ENCODE measurements at places on chromosomes 1 and 21.

DNA sequence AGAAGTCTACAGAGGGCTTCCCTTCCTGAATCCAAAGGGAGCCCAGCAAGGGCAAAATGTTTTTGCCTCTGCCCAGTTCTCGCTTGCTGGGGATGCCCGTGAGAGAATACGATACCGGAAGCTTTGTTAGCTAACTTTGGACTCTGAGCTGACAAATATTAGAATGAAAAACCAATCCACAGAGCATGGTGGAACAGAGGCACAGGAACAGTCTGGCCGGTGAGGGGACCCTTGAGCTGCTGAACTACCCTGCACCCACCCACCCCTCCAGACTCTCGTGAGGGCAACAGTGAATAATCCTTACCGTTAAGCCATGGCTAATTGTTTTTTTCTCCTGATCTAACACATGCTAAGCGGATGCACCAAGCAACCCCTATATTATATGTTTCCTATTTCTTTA lies 76.3 kb upstream of the AKT3 start:
- no peak for DNase-seq

GRCh38 chr1:70819785-70820184 lies 227.8 kb downstream of the PTGER3 start:
- DNase-seq, result no peak

GRCh38 chr1:30598571-30599114 lies 124.7 kb downstream of the MATN1 start:
- no peak for DNase-seq

DNA sequence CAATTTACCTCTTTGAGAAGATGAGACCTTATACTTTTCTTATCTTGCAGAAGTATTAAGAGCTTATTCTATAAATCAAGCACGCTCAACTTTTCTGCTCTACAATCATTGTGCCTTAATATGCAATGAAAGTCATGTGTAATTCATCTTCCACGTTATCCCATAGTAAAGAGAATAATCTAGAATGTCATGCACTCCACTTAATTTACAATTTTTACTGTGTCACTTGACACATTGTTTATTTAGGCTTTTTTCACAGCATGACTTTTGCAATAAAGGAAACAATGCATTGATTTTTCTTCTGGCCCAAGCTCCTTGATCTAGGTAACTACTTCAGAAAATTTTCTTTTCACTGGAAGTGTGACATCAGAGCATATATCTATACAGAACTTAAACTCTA lies 290.9 kb downstream of the HHIPL2 start:
- DNase-seq, result no peak

DNA sequence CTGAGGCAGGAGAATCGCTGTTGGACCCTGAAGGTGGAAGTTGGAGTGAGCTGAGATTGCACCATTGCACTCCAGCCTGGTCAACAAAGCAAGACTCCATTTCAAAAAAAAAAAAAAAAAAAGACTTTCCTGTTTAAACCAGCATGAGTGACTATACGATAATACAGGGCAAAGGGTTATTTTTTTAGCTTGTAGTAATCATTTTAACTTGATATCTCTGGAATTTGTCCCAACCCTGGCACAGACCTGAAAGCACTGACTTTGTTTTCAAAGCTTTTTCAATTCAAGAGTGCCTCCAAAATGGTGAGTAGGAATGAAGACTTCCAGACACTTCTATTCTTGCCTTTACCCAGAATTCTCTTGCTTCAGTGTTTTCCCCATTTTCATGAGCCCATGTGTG lies 4.4 kb upstream of the TMCO2 start:
- peak; percentile 72 for DNase-seq

- DNase-seq, result no peak
Observed at GRCh38 chr1:226975259-226976250, 35.5 kb downstream of the COQ8A start.

DNA sequence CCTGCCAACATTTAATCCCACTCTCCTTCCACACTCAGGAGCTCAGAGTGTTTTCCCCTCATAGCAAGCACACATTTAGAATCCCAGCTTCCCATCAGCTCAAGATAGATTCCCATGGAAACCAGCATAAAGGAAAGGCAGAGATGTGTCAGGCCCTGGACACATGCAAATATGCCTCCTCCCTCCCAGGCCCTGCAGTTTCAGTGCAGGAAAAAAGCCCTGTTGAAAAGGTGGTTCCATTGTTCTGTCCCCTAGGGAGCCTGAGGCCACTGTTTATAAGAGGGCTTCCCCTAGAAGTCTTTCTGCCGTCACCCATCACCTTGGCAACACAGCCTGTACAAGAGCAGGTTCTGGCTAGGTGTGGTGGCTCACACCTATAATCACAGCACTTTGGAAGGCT lies 3.6 kb downstream of the CACNA1S start:
- no peak for DNase-seq

DNA sequence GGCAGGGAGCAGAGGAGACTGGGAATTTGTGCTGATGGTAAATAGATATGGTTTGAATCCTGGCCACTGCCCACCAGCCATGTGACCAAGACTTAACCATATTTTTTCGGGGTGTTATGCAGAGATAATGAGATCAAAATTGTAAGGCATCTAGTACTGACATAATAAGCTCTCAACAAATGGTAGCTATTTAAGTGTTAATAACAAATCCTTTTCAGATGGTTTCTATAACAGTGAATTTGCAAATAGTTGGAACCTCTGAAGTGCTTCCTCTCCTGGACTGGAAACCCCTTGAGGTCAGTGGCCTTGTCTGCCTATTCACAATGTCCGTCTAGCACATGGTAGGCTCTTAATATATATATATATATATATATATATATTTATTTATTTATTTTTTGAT lies 64.7 kb downstream of the MDM4 start:
- DNase-seq, result no peak

DNA sequence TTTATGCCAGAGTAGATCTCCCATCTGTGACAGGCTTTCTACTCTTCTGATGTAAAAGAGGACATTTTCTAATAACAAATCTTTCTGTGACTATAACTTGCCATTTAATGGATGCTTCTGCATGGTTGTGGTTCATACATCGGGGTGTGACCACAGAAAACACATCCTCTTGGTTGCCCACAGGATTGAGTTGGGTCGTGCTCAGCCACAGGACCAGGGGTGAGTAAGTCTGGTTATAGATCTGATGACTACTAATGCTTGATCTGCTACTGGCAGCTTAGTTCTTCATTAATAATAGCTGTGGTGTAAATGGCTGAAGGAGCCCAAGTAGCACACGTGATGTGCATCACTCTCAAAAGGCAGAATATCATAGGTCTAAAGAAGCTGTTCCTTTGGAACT lies 328.2 kb downstream of the RWDD3 start:
- DNase-seq, result no peak

Data from fibroblast of the aortic adventitia (primary cell).